ENCODE measurements at places on chromosomes 7 and 10. TPM values are rescaled to one million over a fixed set of nuclear protein-coding genes. Genes with fewer than 3 reads are reported as not detected.

FAM25A gene
- total RNA-seq, result not detected

ATP5MK gene
- 657 TPM for total RNA-seq

WIPF3 gene
- 0.38 TPM for total RNA-seq

LEP gene
- 0.09 TPM for total RNA-seq

ZNF239 gene
- 13.2 TPM for total RNA-seq

ANLN gene
- total RNA-seq, result 2.7 TPM

PSD gene
- 45.6 TPM for total RNA-seq

CCL24 gene
- total RNA-seq, result not detected

- ATAC-seq, result peak; percentile 68
Observed at GRCh38 chr10:88754287-88754686, 5.5 kb upstream of the LIPN start.

- peak; percentile 80 for ATAC-seq
Observed at GRCh38 chr7:55185941-55186609, 167.3 kb downstream of the EGFR start.

GRCh38 chr7:55199418-55199817 lies 165.7 kb upstream of the LANCL2 start:
- ATAC-seq, result no peak

DNA sequence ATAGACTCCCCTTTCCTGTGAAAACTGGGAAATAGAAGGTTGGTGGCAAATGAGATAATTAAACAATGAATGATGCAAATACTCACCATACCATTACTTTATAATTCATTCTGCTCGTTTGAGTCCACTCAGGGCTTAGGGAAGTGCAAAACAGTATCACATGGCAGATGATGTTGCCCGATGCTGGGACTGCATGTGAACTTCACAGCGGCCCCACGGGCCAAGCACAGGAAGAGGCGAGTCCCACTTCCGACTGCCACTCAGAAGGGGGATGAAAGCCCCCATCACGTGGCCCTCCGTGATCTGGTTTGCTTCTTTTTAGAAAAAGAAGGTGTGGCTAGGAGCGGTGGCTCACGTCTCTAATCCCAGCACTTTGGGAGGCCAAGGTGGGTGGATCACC lies 71.5 kb downstream of the PRPF18 start:
- no peak for ATAC-seq

DNA sequence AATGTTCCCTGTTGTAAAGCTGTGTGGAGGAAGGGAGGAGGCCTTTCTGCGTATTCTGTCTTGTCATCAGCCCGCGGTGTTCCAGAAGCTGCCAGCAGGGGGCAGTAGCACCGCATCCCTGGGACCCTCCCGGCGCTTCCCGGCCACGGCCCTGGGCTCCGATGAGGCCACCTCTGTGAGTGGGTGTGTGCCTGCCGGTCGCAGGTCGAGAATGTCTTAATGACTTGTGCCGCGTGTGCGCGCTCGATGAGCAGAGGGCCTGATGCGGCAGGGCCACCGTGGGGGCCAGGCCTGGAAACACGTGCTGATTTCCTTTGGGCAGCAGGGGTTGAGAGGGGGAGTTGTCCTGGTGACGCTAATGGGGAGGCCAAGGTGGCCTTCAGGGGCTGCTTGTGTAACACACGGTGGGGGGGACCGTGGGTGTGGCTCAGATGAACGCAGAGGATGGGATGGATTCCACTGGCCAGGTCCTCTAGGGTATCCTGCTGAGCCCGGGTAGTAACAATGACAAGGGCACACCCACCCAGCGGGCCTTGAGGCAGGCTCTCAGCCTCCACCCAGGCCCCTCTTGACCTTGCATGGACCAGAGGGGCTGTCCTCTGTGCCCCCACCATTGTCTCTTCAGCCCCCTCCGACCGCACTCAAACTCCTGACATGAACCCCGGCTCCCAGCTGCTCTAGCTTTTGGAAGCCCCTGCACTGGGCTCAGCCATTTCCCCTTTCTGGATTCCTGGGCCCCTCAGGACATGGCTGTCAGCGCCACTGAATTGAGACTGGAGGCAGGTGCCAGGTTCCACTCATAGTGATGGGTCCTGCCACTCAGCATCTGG lies 135.9 kb upstream of the PODXL start:
- peak; percentile 90 for ATAC-seq

- peak; percentile 94 for ATAC-seq
Observed at GRCh38 chr7:108146070-108146842, 16.1 kb upstream of the LAMB4 start.

DNA sequence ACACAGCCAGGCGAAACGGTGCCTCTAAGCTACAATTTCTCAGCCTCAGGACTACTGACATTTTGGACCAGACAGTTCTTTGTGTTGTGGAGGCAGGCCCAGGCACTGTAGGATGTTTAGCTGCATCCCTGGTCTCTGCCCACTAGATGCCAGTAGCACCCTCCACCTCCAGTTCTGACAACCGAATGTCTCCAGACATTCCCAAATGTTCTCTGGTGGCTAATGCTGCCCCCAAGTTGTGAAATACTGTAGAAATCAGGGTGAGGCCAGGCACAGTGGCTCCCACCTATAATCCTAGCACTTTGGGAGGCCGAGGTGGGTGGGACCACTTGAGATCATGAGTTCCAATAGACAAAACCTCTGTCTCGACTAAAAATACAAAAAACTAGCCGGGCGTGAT lies 18.2 kb downstream of the HNRNPF start:
- ATAC-seq, result peak; percentile 52

DNA sequence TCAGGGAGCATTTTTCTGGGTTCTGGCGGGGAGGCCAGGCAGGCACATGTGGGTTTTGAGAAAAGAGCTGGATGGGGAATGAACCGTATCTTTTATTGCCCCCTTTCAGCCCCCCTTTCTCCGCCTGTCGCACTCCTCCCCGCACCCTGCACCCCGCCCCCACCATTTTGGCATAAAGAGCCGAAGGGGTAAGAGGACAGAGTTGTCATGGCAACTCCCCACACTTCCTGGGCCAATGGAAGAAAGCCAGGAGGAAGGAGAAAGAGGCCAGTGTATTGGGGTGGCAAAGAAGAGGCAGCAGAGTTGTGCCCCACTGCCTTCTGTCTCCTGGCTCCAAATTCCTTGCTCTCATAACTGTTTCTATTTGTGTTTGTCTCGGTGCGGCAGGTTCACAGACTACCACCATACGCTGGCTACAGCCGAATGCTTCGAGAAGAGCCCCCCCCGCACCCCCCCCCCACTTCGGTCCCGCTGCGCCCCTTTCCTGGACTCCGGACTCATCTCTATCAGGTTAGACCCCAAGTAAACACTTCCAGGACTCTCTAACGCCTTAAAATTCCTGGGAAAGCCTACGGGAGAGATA lies 3.4 kb downstream of the KCNIP2 start:
- peak; percentile 39 for ATAC-seq

GRCh38 chr7:157622408-157623205 lies 285.8 kb downstream of the DNAJB6 start:
- no peak for ATAC-seq

DNA sequence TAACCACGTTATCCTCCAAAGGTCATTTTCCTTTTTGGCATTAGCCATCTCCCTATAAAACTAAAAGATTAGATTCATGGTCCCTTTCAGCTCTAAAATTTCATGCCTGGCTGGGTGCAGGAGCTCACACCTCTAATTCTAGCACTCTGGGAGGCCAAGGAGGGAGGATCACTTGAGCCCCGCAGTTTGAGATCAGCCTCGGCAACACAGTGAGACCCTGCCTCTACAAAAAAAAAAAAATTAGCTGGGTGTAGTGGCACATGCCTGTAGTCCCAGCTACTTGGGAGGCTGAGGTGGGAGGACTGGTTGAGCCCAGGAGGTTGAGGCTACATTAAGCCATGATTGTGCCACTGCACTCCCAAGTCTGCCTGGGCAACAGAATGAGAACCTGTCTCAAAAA lies 57.0 kb downstream of the MALSU1 start:
- ATAC-seq, result no peak

DNA sequence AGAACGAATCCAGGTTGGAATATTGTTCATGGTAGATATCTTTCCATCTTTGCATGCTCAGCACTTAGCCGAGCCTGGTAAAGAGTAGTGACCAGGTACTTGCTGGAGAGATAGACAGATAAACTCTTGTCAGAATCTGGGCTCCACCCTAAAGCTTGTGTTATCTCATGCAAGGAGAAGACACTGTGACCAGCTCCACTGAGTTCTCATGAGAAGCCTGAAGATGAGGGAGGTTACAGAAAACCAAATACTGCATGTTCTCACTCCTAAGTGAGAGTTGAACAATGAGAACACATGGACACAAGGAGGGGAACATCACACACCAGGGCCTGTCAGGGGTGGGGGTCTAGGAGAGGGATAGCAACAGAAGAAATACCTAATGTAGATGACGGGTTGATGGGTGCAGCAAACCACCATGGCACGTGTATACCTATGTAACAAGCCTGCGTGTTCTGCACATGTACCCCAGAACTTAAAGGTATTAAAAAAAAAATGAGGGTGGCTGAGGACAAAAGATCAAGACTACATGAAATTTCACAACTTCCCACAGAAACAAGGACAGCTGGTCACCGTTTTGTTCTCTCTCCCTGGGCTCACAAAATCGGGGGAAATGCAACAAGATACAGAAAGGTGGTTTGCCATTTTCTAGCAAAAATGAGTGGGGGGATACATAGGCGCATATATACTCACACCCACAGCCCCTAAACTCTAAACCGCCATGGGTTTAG lies 17.4 kb downstream of the DLG5 start:
- ATAC-seq, result no peak

- no peak for ATAC-seq
Observed at GRCh38 chr10:70518695-70519094, 40.1 kb downstream of the PALD1 start.

- no peak for ATAC-seq
Observed at GRCh38 chr10:71316056-71316785, 2.8 kb upstream of the SLC29A3 start.
